Pulmonary artery endothelial cell (primary cell): ENCODE measurements at places on chromosomes 3 and 15. TPM values are rescaled to one million over a fixed set of nuclear protein-coding genes. Genes with fewer than 3 reads are reported as not detected.

EXOG gene
- 9.6 and 12.2 TPM in 2 replicates for total RNA-seq

LMAN1L gene
- total RNA-seq: not detected in 2 replicates

SCAMP5 gene
- 3.5 and 5.9 TPM in 2 replicates for total RNA-seq

WHAMM gene
- total RNA-seq: 3.2 and 5.8 TPM in 2 replicates

CKMT1A gene
- total RNA-seq: not detected in 2 replicates

OXTR gene
- 0.07 and 0.28 TPM in 2 replicates for total RNA-seq

USF3 gene
- total RNA-seq: 4.6 and 5.6 TPM in 2 replicates

A4GNT gene
- not detected in 2 replicates for total RNA-seq

EPHA3 gene
- total RNA-seq: not detected in 2 replicates

POC1A gene
- 14.9 and 21.2 TPM in 2 replicates for total RNA-seq

UPK1B gene
- total RNA-seq: not detected in 2 replicates

CLRN1 gene
- not detected in 2 replicates for total RNA-seq
